ENCODE measurements at places on chromosomes 5 and 9.
A peak's percentile ranks its signal among the peaks of the same experiment; 100 is the strongest.

GRCh38 chr5:181181650-181182565 lies 23.1 kb downstream of the TRIM7 start:
- DNase-seq, result peak; percentile 80

DNA sequence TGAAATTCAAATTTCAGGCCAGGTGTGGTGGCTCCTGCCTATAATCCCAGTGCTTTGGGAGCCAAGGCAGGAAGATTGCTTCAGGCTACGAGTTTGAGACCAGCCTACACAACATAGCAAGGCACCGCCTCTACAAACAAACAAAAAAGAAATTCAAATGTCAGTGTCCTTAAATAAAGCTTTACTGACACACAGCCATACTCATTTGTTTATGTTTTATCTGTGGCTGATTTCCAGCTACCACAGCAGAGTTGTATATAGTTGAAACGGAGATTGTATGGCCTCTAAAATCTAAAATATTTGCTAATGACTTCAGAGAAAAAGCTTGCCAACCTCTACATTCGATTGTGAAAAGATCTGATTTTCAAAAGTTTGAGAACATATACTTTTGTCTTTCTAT lies 15.4 kb downstream of the SHLD3 start:
- no peak for DNase-seq

- DNase-seq, result peak; percentile 90
These were observed 87.6 kb downstream of the ADAMTS6 start for GRCh38 chr5:65394087-65394486.

- DNase-seq, result peak; percentile 54
These were observed 4.3 kb downstream of the SMIM33 start for GRCh38 chr5:139474890-139475791.

- DNase-seq, result no peak
These were observed 84.9 kb downstream of the RALGPS1 start for GRCh38 chr9:126999315-127000068.

GRCh38 chr5:136027311-136027710 lies 1.5 kb upstream of the TGFBI start:
- DNase-seq, result no peak

DNA sequence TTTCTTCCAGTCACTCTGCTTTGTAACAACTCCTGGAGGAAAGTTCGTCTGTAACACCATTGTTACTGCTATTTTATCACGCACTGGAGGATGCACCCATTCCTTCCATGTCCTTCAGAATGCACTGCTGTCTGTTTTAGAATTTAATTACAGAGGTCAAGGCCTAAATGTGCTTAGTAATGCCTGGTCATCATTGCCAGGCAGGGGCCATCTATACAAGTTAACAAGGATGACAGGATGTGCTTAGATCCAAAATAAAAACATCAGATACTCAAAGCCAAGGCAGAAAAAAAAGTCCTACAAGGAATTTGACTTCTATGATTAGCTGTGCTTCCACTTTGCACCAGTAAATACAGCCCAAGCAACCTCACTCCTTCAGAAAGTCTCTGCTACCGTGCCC lies 371.4 kb downstream of the SEMA5A start:
- DNase-seq, result no peak

DNA sequence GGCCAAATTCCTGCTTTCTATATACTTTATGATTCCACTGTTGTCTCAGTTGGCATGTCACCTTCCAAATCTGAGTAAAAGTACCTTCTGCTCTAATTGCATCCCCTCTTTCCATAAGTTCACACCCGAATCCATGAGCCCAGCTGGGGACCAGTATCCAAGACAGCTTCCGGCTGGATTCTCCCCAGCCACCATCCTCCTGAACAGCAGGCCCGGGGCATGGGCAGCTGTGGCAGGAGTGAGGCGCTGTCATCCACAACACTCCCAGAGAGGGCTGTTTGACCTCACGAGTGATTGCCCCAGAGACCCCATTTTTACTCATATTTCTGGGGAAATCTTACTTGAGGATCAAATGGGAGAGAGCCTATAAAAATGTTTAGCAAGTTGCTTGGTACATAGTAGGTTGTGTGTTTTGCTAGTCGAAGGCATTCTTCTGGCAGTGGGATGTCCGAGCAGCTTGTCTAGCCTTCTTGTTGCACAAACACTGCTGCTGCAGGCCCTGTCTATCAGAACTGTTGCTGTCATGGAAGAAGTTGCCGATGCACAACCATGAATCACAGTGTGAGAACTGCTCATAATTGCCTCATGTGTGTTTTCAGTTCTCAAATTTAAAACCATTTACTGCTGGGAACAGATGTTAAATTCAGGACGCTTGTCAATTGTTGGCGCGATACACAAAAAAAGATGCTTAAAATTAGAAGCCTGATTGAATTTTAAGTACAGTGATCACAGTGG lies 93.8 kb downstream of the HSPA4 start:
- DNase-seq, result no peak

GRCh38 chr5:22352493-22352892 lies 500.7 kb downstream of the CDH12 start:
- no peak for DNase-seq

All from cardiac fibroblast (primary cell).